H9 (cell line): ENCODE measurements at places on chromosomes 1 and 21.

DNA sequence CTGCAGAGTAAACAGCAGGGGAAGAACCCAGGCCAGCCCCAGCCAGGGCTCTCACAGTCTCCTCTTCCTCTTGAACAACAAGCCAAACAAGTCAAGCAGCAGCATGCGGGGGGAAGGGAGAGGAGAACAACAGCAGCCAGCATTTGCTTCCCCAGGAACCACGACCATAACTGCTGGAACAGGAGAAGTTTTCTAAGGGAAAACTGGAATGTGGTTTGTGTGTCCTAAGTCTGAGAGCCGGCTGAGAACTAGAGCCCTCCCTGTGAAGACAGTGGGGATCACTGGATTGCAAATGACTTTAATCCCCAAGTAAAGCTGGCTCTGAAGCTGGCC is 48.2 kb downstream of the COQ8A start:
- no peak for DNase-seq

GRCh38 chr1:195733408-195733807 is 874.8 kb downstream of the KCNT2 start:
- no peak for DNase-seq

- no peak for DNase-seq
Observed at GRCh38 chr1:174702011-174702410, 254.2 kb downstream of the GPR52 start.

DNA sequence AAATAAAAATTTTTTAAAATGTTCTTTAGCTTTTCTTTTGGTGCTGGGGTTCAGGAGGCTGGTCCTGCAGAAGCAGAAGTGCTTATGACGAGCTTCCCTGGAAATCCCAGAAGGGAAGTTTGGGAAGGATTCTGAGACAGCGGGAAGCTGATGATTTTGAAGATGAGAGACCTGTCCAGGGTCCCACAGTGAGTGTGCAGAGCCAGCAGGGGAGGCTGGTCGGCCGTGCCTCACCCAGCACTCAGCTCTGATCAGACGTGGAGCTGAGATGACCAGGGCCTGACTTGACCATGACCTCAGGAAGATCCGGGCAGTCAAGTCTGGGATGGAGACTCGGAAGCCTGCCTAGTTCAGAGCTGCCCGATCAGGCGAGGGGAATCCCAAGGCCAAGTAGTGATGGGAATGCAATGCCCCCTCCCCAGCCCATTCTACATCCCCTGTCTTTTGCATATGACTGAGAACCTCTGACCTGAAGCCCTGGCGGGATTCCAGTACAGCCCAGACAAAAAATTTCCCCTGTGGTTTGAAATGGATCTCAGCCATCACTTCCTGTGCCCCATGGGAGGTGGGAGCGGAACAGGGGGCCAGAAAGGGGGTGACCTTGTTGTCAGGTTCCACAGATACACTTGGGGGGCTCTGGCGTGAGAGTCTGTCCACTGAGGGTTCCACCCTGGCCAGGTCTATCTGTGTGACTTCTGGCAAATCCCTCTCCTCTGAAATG is 96.8 kb upstream of the RUNX3 start:
- peak; percentile 38 for DNase-seq

DNA sequence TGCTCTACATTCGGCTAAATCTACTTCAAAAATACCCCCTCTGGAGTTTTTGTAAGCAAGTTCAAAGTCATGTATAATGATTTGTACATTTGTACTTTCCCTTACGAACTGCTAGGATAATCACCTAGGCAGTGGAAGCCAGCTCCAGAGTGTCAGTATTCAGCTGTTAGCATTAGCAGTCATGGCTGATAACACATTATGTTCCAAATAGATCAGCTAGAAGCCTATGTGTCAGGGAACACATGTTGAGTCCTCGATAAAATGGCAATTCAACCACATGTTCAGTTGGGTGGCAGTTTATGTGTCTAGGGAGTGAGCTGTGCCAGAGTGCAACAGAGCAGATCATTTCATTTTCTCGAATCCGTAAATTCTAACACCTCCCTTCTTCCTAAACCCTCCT is 65.8 kb upstream of the KRTAP11-1 start:
- DNase-seq: no peak

DNA sequence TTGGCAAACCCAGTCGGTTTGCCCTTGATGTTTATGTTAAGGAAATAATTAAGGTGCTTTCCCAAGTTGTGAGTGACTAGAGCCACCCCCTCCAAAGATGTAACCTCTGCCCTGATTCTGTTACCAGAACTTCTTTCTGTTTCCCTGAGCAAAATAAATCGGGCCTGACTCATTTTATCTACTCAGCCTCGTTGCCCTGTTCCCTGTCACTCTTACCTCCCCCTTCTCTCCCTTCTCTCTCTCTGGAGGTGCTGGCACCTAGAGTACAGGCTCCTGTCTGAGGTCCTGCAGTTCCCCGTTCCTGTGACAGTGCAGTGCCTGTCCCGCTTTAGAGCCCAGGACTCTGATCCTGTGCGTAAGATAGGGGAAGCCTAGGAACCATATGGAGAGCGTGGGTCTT is 35.4 kb downstream of the CXADR start:
- no peak for DNase-seq

- no peak for DNase-seq
Observed at GRCh38 chr1:197144570-197145325, 1.7 kb downstream of the ASPM start.

- DNase-seq: no peak
Observed at GRCh38 chr21:43866659-43867331, 1.8 kb downstream of the AGPAT3 start.

- no peak for DNase-seq
Observed at GRCh38 chr1:172581779-172582178, 48.8 kb downstream of the SUCO start.

DNA sequence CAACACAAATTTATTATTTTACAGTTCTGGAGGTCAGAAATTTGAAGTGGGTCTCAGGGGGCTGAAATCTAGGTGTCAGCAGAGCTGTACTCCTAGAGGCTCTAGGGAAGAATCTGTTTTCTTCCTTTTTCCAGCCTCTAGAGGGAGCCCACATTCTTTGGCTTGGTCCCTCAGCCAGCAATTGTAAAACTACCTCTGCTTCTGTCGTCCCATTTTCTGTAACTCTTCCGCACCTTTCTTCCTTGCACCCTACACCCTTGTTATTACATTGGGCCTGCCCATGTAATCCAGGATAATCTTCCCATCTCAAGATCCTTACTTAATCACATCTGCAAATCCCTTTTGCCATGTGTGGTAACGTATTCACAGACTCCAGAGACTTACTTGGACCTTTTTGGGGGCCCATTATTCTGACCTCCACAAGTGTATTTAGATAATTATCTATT is 24.8 kb upstream of the THEM4 start:
- DNase-seq: peak; percentile 49

DNA sequence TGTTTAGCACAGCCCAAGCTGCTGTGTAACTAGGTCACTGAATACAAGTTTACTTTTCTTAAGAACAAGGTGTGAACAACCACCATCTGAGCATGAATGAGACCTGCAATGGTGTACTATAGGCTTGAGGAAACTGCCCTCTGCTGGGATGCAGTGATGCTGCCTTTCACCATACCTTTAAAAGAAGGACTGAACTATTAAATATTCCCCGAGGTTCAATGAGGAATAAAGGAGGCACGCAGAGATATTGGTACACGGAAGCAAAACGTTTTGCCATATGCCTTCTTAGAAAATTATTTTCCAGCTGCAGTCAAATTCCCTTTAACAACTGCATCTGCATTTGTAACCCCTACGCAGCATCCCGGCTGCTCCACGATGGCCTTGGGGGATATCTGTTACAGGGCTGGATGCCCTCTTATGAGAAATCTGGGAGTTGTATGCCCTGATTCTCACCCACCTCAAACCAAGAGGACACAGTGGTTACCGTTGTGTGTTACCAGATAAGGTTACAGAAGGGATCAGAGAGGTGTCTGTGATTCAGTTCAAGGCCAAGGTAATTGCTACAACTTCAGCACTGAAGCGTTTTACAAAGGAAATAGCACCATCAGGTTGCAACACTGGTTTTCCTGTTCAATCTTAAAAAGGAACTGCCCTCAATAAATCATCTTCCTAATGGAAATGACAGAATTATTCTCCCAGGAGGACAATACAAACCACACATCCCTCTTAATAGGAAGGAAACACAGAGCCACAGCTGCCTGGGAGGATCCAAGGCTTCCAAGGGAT is 470.5 kb downstream of the LTN1 start:
- DNase-seq: peak; percentile 30

DNA sequence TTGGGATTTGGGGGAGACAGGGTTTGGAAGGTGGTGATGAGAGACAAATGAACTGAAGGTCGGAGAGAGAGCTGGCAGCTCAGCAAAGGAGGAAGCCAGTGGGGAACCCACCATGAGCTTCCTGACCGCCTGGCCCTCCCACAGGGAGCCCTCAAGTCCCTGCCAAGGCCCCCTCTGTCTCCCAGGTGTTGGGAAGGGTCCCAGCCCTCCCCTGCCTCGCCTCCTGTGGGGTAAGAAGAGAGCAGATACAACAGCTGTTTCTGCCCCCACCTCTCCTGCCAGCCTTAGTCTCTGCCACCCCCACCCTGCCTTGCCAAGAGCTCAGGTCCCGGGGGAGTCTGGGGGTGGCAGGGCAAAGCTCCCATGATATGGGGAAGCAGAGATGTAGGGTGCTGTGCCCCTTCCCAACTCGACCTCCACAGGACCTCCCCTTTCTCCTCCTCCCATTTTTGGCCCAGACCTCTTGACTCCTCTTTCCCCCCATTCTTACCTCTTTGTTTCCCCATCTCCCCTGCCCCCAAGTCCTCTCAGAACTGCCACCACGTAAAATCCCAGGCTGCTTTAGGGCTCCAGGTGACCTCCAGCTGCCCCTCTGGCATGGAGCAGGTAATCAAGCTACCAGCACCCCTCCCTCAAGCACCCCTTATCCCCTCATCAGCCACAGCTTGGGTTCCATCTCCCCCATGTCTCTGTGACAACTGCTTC is 556 bp downstream of the S100A1 start:
- DNase-seq: no peak

- DNase-seq: no peak
Observed at GRCh38 chr1:96927125-96927524, 205.5 kb downstream of the PTBP2 start.

DNA sequence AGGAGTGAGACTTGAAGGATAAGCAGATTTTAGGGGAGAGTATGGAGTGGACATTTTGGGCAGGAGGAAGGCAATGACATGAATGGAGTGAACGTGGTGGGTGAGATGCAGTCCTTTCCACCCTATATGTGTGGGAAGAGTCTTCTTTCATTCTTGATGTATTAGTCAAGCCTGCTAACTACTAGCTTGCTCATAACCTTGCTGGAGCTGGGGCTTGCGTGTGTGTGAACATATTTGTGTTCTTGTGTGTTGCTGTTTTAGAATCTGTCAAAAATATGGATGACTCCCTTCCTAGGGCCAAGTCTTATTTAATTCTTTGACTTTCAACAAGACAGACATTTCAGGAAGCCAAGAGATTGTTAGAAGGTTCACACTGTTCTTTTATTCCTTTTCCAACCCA is 132.7 kb downstream of the UCK2 start:
- no peak for DNase-seq

DNA sequence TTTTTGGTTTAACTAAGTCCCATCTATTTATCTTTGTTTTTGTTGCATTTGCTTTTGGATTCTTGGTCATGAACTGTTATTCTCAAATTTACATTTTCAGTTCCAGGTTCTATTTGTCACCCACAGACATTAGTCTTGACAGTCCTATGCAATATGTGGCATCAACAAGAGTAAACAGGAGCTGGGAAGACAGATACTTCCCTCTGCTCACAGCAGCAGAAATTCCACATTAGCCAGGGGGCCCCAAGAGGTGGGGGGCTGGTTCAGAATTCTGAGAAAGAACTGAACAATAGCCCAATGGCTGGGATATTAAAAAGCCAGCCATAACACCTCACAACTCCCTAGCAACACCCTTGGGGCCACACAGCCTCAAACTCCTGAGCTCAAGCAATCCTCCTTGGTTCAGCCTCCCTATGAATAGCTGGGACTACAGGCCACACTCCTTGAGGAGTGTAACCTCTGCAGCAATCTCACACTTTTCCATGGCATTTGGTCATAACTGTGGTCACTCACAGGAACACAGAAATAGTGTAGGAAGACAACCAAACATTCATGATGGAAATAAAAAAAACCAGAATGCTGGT is 67.8 kb downstream of the ERG start:
- no peak for DNase-seq

DNA sequence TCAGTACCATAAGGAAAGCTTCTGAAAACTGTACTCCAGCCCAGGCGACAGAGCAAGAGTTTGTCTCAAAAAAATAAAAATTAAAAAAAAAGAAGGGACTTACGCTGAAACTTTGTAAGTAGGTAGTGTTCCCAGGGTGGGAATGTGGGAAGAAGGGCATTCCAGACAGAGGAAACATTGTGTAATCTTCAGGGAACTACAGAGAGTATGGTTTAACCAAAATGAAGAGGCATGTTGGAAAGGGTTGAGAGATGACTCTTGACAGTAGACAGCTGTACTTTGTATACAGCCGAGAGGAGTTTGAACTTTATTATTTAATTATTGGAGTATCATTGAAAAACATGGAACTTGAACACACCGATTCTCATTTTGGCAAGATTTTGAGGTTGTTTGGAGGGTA is 43.0 kb downstream of the PPP2R5A start:
- no peak for DNase-seq

DNA sequence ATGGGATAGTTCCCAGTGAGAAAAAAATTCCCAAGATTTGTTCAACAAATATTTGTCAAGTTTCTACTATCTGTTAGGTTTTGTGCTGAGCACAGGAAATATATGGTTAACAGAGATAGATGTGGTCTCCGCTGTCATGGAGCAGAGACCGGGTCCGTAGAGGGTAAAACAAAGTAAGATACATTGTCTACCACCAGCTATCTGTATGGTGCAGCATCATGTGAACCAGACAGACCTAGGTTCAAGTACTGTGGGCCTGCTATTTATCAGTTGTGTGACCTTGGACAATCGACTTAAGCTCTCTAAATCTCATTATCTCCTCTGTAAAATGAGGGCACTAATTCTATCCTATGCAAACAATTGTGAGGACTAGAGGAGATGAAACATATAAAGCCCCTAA is 109.8 kb downstream of the DUSP10 start:
- DNase-seq: no peak

GRCh38 chr1:23425193-23425494 is 596 bp upstream of the TCEA3 start:
- DNase-seq: no peak

- no peak for DNase-seq
Observed at GRCh38 chr1:82600314-82600713, 799.6 kb downstream of the ADGRL2 start.

DNA sequence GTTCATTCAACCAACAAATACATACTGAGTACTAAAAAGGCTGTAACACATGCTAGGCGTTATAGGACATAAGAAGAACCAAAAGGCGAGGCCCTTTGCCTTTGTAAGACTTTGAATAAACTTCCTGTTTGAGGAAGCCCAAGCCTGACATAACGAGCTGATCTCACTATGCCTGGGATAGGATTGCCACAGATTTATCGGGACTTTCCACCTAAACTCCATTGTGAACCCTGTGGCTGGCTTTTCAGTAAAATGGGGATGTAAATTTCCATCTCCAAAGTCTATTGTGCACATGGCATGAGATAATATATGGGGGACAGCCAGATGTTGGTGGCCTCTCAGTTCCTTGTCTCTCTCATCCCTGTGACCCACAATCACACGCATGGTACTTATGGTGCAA is 41.9 kb downstream of the LMO4 start:
- no peak for DNase-seq

GRCh38 chr1:178693366-178693765 is 31.7 kb upstream of the RALGPS2 start:
- DNase-seq: peak; percentile 58

GRCh38 chr1:226979517-226980121 is 39.5 kb downstream of the COQ8A start:
- DNase-seq: no peak

GRCh38 chr1:171367436-171367835 is 53.5 kb downstream of the FMO4 start:
- no peak for DNase-seq
